ENCODE measurements at places on chromosomes 4 and X.

- no peak for DNase-seq
Measured at GRCh38 chr4:72360075-72360474, 208.9 kb downstream of the ADAMTS3 start.

DNA sequence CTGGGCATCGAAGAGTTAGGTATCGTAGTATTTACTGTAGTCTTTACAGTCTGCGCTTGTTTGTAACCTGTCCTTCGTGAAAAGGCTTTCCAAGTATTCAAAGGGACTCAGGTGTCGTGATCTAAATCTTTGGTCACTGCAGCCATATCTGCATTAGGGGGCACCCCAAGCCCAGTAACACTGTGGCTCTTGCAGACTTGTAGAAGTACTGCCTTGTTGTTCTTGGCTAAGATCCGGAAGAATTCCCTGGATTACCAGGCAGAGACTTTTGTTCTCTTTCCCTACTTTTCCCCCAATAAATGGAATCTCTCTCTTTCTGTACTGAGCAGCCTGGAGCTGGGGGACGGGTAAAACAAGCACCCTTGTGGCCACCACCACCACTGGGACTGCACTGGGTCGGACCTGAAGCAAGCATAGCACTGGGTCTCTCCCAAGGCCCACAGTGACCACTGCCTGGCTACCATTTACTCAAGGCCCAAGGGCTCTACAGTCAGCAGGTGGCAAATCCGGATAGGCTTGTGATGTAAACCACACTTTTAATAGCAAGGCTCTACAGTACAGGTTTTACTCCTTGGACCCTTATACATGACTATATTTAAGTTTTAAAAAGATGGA is 12.0 kb downstream of the CXorf58 start:
- DNase-seq: no peak

GRCh38 chr4:20623939-20624338 is 76.3 kb upstream of the PACRGL start:
- no peak for DNase-seq

GRCh38 chr4:183318656-183319055 is 1.4 kb downstream of the CLDN22 start:
- DNase-seq: no peak

DNA sequence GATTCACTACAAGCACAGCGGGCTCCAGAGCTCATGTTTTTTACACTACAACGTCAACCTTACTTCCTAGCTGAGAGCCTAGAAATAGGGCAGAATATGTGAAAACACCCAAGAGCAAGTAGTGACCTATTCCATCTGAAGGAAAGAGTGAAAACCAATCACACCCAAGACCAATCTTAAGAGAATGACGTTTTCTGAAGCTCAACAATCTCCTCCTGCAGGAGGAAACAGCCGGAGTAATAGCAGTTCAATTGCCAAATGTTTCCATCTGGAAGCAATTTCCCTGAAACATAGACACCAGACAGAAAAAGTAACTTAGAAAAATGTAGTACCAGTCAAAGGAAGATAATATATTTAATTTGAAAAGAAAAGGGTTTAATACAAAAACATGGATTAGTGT is 142.4 kb downstream of the ANXA5 start:
- DNase-seq: no peak
